ENCODE measurements at places on chromosomes 6 and 20.
A peak's percentile ranks its signal among the peaks of the same experiment; 100 is the strongest.

- no peak for DNase-seq
Measured at GRCh38 chr6:2658788-2659187, 91.9 kb downstream of the MYLK4 start.

DNA sequence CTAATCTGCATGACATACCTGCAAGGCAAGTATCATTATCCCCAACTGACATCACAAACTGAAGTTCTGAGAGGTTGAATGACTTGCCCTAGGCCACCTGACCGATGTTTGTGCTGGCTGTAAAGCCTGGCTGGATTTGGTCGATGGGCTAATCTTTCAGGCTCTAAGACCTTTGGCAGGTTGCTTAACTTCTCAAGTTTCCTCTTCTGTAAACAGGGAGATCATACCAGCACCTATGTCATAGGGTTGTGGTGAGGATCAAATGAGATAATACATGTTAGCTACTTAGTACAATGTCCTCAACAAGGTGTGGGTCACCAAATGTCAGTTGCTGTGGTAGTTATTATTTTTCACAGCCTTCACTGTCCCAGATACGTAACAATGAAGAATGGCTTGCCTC lies 14.2 kb downstream of the ANKRD66 start:
- DNase-seq, result no peak

DNA sequence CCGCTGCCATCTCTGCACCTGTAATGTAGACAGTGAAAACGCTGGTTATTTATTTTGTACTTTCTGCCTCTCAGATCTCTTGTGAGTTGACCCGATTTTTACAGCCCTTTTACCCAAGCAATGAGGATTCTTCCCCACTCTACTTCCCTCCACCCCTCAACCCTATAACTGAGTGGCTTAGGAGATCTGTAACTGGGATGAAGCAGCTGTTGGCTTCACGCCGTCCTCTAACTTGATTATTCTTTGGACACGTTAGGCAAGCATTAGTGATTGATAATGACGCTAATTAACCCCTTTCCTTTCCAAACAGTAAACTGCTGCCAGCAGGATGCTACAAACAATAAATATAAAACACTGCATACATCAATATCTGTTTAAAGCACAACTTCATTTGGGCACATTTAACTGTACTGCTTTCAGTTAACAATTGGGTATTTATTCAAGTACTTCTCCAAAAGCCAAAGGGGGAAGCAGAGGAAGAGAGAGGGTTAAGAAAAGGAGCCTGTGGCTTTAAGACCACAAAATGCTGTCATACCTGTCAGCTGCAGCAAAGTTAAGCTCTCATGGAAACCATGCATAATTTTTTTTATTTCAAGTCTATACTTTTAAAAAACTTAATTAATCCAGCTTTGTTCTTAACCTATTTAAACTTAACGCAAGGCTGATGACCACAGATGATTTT lies 21.2 kb downstream of the TFAP2A start:
- no peak for DNase-seq

- peak; percentile 72 for DNase-seq
Measured at GRCh38 chr6:30898750-30899360, 9.2 kb upstream of the GTF2H4 start.

- no peak for DNase-seq
Measured at GRCh38 chr20:40913224-40914185, 115.1 kb upstream of the TOP1 start.

GRCh38 chr6:82415820-82416219 lies 52.2 kb downstream of the TPBG start:
- DNase-seq, result no peak
